ENCODE measurements at places on chromosomes 3 and 15.

DNA sequence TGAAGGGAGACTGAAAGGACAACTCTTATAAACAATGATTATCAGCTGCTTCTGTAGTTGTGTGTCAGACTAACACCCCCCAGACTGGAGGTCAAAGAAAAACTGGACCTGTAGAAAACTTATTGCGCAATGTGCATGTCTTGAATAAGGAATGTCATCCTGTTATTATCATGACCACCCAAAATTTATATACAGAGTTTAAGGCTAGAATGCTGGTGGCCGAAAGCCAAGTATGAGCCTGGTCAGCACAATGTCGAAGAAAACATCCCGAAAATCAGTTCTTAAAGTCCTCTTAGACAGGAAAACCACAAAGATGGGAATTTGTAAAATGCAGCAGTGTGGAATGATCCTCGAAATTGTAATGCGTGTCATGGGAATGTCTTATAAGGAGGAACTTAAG, 29.3 kb downstream of the RFTN1 start:
- no peak for DNase-seq
- H3K4me1 ChIP-seq, result peaks cover 27% of the 10 kb centered on the region
- no peak overlapping the region for H3K4me3 ChIP-seq
- no peaks in the 10 kb centered on the region for H3K36me3 ChIP-seq

- H3K4me3 ChIP-seq, result no peak overlapping the region
- no peaks in the 10 kb centered on the region for H3K36me3 ChIP-seq
- no peak for DNase-seq
- peaks cover 2% of the 10 kb centered on the region for H3K4me1 ChIP-seq
- no peaks in the 10 kb centered on the region for H3K27me3 ChIP-seq
Measured at GRCh38 chr3:160648701-160649100, 28.3 kb upstream of the ARL14 start.

GRCh38 chr3:122389892-122390291, 5.9 kb downstream of the FAM162A start:
- H3K27ac ChIP-seq, result no peak overlapping the region
- no peak for DNase-seq
- H3K4me3 ChIP-seq, result no peak overlapping the region
- peaks cover 10% of the 10 kb centered on the region for H3K36me3 ChIP-seq
- peaks cover 44% of the 10 kb centered on the region for H3K4me1 ChIP-seq

- DNase-seq, result no peak
- no peaks in the 10 kb centered on the region for H3K27me3 ChIP-seq
- H3K4me3 ChIP-seq, result no peak overlapping the region
Measured at GRCh38 chr3:99365396-99365795, 273.0 kb upstream of the COL8A1 start.

GRCh38 chr3:68288085-68288484, 633.7 kb upstream of the SUCLG2 start:
- peak overlapping the region; percentile 67 for H3K27ac ChIP-seq
- H3K36me3 ChIP-seq, result no peaks in the 10 kb centered on the region
- no peaks in the 10 kb centered on the region for H3K27me3 ChIP-seq
